Stimulated activated CD8-positive, alpha-beta memory T cell treated with anti-CD3 and anti-CD28 coated beads, Interleukin-7, amount 100 ng/mL, for 1 hour (primary cell): ENCODE measurements at places on chromosomes 4 and X.

DNA sequence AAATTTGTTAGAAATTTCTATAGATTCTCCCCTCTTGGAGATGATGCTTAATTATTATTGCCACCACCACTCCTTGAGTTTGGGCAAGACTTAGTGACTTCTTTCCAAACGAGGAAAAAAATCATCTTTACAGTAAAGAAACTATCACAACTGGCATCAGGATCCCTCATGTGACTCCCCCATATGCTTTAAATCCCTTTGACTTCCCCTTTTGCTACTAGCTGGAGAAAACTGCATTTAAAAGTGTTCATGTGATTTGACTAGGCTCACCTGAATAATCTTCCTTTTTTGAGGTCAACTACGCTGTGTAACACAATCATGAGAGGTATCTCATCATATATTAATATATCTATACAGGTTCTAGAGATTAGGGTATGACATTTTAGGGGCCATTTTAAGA lies 30.3 kb upstream of the ENOX2 start:
- DNase-seq = no peak

- DNase-seq = no peak
Measured at GRCh38 chrX:29542152-29542551, 673.2 kb upstream of the MAGEB2 start.

DNA sequence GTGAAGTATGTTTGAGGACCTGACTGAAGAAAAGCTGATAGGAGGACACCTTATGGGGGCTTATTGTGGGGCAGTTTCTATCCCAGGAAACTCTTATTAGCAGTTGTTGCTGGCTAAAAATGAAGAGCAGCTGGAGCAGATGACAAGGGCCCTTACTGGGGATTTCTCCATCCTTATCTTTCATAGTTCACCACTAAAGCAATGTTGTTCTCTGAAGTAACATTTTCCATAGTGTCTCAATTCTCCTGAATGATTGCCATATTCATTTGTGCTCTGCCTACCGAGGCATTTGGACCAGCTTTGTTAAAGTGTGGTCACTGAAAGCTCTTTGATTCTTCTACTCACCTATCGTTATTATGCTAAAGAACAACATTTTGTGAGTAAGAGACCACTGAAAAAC lies 7.7 kb downstream of the ENOX2 start:
- no peak for DNase-seq

GRCh38 chrX:134526399-134526798 lies 66.4 kb downstream of the HPRT1 start:
- DNase-seq = no peak

DNA sequence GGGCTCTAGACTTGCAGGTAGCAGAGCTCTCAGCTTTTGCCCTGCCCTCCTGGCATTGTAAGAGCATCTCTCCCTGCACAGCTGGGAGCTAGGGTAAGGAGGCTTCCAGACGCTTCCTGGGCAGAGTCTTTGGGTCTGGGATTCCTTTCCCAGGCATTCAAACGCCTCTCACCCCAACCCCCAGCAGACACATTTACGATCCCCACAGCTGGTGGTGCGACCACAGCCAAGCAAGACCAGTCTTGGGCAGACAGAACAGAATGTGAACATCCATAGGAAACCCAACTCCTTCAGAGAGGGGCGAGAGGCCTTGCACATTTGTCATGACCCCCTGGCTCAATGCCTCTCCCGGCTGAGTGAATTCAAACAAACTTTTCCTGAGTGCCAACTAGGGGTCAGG lies 38.1 kb upstream of the CD99L2 start:
- no peak for DNase-seq

GRCh38 chrX:2498781-2499302 lies 1.9 kb downstream of the DHRSX start:
- no peak for DNase-seq

DNA sequence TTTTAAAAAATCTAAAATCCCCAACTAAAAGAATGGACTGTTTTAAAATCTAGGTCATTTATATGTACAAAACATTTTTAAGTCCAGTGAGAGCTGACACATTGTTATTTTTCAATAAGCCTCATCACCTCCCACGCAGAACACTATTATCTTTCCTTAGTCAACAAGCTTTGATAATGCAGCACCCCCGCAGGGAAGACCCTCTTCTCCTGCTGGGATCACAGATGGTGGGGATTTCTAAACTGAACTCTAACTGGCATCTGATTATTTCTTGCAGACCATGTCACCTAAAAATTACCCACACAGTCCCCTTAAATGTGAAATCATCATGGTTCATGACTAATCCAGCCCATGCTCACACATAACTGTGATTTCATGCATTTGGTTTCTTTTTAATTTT lies 11.6 kb downstream of the SYTL4 start:
- no peak for DNase-seq
